ENCODE measurements at places on chromosomes 7 and 10.

DNA sequence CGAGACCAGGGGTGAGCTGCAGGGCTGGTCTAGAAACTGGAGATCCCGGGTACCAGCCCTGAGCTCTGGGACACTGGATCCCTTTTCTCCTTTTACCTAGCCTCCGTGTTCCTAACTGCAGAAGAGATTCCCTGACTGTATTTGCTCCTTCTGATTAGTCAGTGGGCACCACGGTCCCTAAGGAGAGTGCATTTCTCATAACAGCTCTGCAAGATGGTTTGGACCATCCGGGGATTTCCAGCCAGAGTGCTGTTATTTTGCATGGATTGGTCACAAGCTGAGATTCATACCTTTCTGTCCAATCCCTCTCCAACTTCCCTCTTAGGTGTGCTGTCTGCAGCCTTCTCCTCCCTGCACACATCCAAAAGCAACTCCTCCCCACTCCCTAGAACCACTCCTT is 122.6 kb downstream of the MYL10 start:
- no peak for DNase-seq

DNA sequence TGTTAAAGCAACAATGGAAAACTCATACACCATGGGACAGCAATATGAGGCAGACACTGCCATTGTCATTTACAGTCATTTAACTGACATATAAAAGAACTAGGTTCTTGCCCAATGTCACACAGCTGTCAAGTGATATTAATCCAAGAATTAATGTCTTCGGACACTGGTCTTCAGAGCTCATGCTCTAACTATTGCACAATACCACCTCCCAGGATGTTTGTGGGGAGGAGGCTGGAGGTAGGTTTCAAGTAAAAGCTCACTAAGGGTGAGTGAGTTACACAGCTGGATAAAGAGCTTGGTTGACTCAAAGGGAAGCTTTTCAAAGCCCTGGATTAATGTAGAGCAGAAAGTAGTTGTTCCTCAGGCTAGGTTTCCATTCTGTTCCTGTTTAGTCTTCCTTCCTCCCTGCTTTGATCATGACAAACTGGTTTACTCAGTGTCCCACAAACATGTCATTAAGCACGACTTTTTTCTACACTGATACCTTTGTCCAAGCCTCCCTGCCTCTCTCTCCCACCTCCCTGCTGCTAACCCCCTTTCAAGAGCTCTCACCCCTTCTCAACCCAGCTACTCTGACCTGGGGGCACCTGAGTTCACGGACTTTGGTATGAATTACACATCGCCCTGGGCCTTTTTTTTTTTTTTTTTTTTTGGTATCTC is 987 bp upstream of the EXOC6 start:
- no peak for DNase-seq

GRCh38 chr10:62580396-62580795 is 206.2 kb downstream of the ZNF365 start:
- DNase-seq: no peak

- no peak for DNase-seq
Observed at GRCh38 chr10:412109-412508, 276.9 kb downstream of the ZMYND11 start.

- DNase-seq: peak; percentile 84
Observed at GRCh38 chr7:131040467-131040932, 287.2 kb upstream of the MKLN1 start.

- DNase-seq: no peak
Observed at GRCh38 chr7:114718861-114719260, 203.0 kb upstream of the MDFIC start.

DNA sequence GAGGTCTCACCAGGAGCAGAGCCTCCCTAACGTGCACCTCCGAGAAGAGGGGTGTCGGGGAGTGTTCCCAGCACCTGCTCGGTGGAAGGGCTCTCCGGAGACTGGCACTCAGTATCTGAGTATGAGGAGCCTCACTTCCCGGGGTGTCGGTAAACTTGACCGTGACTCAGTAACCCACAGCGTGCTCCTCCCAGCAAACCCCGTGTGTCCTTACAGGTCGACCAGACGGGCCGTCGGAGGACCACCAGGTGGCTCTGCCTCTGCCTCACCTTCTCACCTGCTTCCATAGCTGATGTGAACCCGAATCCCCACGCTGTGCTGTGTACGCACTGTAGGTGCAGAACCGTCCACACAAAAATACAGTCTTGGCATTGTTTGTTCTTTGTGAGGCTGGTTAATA is 29.0 kb upstream of the KNDC1 start:
- DNase-seq: no peak

DNA sequence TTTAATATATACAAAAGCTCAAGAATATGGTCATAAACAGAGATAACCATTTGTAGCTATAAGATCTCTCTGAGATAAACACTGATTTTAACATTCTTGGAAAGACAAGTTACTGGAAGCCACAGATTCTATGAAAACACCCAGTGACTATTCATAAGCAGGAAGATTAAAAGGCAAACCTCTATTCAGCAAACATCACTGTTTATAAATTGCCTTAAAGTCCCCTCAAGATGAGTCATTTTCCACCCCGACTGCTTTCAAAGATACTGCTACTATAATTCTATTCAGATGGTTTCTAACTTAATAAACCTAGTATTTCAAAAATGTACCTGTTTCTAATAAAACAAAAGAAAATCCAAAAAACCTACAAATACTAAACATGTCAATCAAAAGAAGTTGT is 21.0 kb downstream of the TM9SF3 start:
- DNase-seq: no peak

GRCh38 chr7:146393346-146393745 is 276.7 kb downstream of the CNTNAP2 start:
- DNase-seq: no peak

- peak; percentile 69 for DNase-seq
Observed at GRCh38 chr7:114922652-114923402, 933 bp downstream of the MDFIC start.

DNA sequence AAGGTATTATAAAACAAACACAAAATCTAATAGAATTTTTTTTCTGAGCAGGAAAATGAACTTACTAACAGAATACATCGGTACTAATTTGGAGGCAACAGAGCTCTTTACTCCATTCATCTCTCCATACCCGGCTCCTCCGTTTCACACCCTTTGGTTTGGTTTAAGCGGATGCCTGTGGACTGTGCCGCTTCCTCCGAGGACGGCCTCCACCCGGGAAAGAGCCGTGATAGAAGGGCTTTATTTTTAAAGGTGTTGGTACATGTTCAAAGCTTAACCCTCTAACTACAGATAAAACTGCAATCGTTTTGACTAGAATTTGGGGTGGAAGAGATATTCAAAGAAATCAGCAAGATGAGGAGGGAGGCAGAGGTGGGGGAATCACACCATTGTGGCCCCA is 1.9 kb downstream of the VIPR2 start:
- DNase-seq: no peak

- no peak for DNase-seq
Observed at GRCh38 chr10:7090529-7090928, 320.3 kb downstream of the SFMBT2 start.

DNA sequence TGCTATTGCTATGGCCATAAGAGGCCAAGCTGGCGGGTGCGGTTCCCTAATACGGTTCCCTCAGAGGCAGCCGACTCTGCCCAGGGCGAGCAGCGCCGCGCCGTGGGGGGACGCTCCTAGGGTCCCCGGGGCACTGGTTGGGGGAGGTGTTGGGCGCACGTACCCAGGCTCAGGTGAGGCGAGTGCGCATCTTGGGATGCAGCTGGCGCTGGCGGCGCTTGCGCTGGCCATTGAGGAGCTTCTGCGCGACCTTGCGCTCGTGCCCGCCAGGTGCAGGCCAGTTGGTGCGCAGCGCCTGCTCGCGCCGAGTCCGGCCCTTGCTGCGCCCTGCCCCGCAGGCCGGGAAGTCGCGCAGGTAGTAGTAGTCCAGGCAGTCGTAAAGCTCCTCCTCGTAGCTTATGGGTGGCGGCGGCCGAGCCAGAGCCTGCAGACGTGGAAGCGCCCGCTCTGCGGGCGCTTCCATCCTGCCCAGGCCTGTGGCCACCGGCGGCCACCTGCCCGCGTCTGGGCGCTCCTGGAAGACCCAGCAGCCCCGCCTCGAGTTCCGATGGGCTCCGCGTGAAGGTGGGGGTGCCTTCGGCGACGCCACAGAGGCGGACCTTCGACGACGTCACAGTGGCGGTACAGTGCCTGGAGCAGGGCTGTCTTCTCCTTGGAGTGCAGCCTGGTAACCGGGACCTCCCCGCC is at the start of gene NUPR2:
Gene NUPR2, minus strand, starts transcription at position 566 of the 687 bp plus-strand sequence. Its CDS starts 103 bp downstream, at position 463.
- DNase-seq: no peak

DNA sequence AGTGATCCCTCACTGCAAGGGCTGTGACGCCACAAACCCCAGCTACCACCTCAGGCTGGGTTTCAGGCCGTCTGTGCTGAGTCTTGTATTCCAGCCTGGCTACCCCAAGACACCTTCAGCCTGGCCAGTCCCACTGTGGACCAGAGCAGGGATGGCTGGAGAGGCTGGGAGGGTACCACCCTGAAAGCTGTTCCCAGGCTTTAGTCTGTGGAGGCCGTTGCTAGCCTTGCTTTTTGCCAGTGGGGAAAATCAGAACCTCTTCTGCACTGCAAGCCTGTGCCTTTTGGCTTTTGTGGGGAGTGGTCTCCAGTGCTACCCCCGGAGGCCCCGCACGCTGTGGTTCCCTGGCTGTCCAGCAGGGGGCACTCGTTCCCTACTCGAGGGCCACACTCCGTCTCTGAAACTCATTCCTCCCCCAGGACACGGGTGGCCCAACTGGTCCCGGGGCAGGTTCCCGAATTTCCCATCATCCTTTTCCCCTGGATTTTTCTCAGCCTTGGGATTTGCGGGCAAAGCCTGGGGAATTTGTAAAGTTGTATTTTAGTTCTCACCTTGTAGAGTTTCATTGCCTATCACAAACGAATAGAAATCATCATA is 128.4 kb upstream of the BTBD16 start:
- DNase-seq: no peak

- DNase-seq: no peak
Observed at GRCh38 chr10:132133449-132134240, 53.1 kb upstream of the DPYSL4 start.

- DNase-seq: no peak
Observed at GRCh38 chr7:66974986-66975590, 20.3 kb downstream of the SBDS start.

- DNase-seq: no peak
Observed at GRCh38 chr10:133347710-133348517, 741 bp downstream of the PRAP1 start.

DNA sequence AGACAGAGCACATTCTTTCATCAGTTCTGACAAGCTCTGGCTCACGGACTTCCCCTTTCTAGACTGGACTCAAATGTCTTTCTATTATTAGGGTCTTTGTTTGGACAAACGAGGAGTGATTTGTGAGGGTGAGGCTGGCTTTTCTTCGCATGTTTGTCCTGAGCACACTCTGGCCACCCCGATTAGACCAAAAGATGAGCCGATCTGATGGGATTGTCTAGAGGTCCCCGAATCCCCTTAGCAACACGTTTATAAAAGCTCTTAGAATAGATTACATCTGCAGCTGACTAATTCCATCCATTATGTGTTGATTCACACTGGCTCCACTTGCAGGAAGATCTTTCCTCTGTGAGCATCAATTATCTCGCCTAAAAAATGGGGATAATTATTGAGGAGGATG is 675.4 kb upstream of the AUTS2 start:
- no peak for DNase-seq

DNA sequence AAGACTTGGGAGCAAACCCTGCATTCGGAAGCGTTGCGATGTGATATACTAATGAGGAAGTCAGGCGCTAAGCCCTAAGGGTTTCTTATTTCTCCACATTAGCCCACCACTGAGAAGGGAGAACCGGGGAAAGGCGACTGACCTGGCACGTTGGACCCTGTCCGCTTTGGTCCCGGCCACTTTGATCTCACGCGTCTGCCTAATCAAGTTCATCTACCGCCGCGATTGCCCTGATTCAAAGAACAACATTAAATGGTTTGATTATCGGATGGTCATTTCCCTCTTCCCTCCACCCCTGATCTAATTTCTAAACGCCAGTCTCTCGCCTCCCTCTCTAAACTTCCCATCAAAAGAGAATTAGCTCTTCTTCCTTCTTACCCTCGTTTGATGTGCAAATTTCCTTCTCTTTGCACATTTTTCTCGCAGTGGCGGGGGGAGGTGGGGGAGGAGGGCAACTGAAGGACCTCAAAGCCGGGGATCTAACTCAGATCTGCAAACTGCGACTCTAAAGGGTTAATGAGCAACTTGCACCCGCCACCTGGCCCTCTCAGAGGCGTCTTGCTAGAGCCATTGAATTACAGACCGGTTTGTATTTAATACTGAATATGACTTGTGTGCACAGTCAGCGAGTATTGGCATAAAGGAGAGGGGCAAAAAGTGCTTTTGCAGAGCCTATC is 687 bp upstream of the DKK1 start:
- DNase-seq: no peak

GRCh38 chr7:148044173-148044572 is 546.4 kb upstream of the C7orf33 start:
- no peak for DNase-seq

- DNase-seq: peak; percentile 91
Observed at GRCh38 chr7:27697861-27698430, 35.3 kb upstream of the HIBADH start.

- DNase-seq: no peak
Observed at GRCh38 chr7:5703572-5704533, 77.6 kb downstream of the RNF216 start.

DNA sequence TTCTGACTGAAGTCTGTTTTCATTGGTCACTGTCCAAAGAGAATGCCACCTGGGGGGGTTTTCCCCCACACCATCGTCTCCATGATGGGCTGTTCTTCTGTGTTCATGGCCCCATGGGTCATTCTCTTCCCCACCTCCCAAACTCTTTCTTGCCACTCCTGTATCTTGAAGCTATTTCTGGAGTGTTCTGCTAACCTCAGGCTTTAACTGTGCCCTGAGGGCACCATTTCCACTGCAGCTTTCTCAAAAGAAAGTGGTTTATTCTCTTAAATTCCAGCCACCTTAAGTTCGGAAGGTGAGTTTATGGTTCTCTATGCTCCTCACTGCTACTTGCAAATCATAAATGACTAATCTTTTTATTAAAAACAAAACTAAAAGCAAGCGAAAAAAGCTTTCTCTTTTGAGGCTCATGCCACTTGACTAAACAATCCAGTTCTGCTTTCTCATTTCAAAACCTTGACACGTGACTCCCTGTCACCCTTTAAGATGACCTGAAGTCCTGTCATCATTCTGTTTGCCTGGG is 7.4 kb upstream of the APBB1IP start:
- DNase-seq: peak; percentile 97

GRCh38 chr7:106570948-106571418 is 90.0 kb downstream of the CCDC71L start:
- no peak for DNase-seq

- DNase-seq: no peak
Observed at GRCh38 chr7:30888747-30889146, 22.9 kb upstream of the AQP1 start.

DNA sequence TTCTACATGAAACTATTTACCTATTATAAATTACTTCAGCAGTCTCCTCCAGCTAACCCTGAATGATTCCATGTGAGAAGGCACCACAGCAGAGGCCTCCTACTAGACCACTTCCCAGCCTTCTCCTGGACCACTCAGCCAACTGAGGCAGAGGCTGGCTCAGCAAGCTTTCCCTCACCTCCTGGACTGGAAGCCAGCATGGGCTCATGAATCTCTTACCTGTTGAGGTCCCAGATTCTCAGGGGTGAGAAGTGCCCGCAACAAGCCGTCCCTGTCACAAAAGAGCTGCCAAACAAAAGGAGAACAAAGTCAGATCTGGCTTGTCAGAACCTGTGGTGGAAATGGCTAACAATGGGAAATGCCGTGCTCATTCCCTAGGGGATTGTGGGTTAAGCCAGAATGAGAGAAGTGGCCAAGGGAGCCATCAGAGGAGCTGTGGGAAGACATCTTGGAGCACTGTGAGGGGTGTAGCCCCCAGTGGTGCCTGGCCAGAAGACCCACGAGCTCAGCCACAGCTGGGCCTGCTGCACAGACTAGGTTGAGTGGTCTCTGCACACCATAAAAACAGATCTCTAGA is 36.5 kb downstream of the DPCD start:
- no peak for DNase-seq

Measured in inflammatory macrophage treated with lipopolysaccharide for 1 hour (primary cell).